ENCODE measurements at places on chromosomes 6 and 20.

- no peak for DNase-seq
Measured at GRCh38 chr20:4766631-4767030, 44.9 kb downstream of the PRND start.

DNA sequence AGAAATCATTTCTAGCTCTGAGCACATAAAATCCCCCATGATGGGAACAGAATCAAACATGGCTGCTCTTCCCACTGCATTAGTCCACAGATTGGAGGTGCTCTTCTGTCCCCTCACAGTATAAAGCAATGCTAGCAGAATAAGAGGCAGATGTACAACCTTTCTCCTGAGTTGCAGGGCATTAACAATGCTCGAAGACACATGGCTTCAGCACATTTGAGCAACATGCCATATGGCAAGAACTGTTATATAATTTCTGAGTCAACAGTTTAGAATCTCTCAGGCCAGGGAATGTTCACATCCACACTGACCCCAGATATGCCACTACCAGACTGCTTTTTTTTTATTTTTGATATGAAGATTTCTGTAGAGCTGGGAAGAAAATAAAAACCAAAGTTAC is 119.6 kb downstream of the KIF13A start:
- DNase-seq: no peak

DNA sequence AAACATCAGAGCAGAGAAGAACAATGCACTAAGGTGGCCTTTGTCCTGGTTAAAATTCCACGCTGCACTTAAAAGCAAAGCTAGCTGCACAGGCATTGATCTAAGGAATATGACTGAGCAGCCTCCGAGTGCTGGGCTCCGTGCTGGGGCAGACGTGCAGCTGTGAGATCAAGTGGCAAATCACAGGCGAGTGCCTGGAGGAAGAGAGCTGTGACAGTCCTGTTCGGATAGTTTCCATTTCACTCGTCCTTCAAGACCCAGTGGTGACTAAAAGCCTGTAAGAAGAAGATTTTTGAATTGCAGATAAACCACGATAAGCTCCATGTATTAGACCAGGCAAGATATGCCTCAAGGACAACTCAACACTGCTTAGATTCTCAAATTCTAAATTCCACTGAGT is 247.9 kb downstream of the ANKRD60 start:
- no peak for DNase-seq

DNA sequence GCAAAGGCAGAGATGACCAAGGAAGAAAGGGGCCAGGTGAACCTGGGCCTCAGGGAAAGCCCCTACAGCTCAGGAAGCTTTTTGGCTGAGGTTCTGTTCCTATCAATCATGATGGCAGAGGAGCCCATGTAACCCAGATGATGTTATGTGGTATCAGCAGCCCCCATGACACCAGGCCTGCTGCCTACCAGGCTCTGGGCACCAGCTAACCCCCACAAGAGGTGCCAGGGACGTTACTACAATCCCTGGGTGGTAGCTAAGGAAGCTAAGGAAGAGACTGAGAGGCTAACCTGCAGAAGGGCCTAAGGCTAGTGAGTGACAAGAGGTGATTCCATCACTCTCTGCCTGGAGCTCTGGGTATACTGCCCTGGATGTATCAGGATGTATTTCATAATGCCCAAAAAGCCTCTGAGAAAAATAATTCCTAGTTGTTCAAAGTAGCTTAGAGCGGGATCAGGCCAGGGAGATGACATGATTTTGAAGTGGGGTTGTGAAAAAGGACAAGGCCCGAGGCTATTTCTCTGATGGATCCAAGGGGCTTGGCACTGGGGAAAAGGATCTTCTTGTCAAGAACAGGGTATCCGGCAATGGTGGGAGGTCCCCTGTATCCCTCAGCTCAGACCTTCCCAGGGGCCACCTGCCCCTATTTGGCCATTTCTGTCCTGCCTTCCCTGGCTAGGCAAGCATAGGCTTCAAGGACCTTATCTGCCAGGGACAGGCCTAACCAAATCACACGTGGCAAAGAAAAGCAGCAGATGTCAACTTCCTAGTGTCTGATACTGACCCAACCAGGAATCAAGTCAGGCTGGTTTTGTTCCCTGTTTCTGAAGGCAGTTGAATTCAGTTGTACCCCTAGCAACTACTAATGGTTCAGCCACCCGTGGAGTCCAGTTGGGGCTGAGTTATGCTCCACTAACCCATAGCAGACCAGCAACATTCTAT is 41.3 kb downstream of the PANK2 start:
- DNase-seq: no peak

- no peak for DNase-seq
Measured at GRCh38 chr6:33597551-33598322, 17.7 kb upstream of the BAK1 start.
